Muscle of arm (tissue), 14 donors: ENCODE measurements at places on chromosomes 5 and 9. TPM values are rescaled to one million over a fixed set of nuclear protein-coding genes. Genes with fewer than 3 reads are reported as not detected.
A peak's percentile ranks its signal among the peaks of the same experiment; 100 is the strongest.

TCF7 gene
- polyA plus RNA-seq: 5.4 TPM

- no peak for DNase-seq
Measured at GRCh38 chr5:42403236-42403635, 20.0 kb upstream of the GHR start.

- no peak for DNase-seq
Measured at GRCh38 chr9:120221844-120222243, 358.1 kb downstream of the CDK5RAP2 start.

GRCh38 chr5:176769911-176770310 is 40.4 kb upstream of the UNC5A start:
- no peak for DNase-seq

BBLN gene
- polyA plus RNA-seq: 27.9 TPM

CDH12 gene
- 2.4 TPM for polyA plus RNA-seq

- peak; percentile 46 for DNase-seq
Measured at GRCh38 chr5:111968459-111968858, 211.5 kb upstream of the NREP start.

DNA sequence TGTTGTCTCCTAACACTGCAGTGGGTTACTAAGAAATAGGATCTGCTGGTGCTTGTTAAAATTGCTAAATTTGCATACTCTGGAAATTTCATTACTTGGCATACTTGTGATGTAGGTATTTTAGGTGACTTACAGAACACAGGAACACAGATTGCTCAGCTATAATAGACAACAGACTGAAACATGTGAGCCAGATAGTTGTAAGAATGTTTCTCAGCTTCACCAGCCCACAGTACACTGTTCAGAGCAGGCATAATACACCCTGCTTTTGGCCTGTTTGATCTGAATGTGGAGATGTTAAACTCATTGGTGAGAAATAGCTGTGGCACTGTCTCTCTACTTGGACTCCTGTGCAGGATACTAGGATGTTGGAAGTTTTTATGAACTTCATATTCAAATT is 275.7 kb downstream of the CSNK1G3 start:
- no peak for DNase-seq
